GM18507 (cell line): ENCODE measurements at places on chromosomes 6 and 20.

- no peak for DNase-seq
These were observed 16.8 kb upstream of the MCM3 start for GRCh38 chr6:52301326-52301725.

DNA sequence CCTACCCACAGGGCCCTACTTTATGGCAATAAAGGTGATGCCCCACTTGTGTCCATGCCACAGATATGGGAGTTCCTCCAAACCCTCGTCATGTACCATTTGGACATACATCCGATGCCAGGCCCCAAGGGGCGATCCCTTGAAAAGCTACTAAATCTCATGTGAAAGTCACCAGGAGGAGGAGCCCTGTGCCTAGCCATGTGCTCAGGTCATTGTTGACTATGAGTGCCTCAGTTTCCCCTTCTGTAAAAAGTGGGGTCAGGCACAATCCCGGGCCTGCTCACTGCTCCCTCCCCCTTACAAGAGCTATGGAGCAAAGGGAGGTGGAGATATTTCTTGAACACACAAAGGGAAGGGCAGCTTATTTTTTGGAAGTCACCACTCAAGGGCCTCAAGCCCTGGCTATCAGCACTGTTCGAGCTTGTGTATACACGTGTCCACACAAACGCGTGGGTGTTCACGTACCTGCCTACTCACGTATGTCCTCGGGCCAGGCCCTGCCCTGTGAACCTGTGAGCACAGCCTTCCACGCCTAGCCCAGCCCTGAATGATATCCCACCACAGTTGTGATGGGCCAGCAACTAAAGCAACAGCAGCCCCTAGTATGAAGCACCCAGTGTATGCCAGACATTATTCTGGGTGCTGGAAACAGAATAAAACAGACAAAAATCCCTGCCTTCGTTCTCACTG, 1.9 kb downstream of the ACTL10 start:
- DNase-seq: no peak

DNA sequence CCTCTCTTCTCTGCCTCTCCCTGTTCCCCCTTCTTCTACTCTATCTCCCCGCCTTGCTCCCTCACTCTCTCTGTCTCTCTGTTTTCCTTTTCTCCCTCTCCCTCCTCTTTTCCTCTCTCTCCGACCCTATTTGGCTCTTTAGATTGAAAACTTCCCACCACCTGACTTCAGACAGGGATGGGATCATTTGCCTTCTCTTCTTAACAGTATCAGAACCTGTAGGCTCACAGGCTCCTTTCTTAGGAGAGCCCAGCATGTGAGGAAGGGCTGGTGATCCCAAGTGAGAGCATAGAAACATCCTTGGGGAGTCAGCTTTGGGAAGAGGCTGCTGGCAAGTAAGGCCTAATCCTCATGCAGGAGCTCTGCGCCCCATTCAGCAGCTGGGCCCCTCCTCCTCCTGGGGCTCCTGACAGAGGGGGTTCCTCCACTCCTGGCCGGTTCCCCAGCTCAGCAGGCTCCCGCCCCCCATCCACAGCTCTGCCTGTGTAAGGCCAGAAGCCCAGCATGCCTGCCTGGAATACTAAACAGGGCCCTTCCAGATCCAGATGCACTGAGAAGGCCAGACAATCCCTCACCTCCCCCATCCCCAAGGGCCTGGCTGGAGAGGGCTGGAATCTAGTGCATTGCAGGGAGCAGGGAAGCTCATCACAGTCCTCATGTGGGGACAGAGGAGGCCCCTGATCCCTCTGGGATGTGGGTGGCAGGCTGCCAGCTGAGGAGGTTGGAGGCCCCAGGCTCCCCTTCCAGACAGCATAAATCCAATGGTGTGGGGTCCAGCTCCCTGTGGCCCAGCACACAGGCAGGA, 93.4 kb downstream of the PTPRT start:
- no peak for DNase-seq

DNA sequence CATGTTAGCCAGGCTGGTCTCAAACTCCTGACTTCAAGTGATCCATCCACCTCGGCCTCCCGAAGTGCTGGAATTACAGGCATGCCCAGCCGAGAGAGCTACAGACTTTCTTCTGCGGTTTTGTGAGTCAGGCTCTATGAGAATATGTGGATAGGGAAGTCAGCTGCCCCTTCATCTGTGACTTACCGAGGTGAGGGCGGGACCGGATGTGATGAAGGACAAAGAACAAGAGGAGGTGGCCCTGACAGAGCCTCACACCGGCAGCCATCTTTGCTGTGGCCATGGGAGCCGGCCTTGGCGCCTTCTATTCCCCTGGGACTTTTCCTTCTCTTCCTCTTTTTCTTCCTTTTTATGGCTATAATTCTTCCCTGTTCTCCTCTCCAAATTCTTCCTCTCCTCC, 67.0 kb downstream of the IYD start:
- DNase-seq: no peak

DNA sequence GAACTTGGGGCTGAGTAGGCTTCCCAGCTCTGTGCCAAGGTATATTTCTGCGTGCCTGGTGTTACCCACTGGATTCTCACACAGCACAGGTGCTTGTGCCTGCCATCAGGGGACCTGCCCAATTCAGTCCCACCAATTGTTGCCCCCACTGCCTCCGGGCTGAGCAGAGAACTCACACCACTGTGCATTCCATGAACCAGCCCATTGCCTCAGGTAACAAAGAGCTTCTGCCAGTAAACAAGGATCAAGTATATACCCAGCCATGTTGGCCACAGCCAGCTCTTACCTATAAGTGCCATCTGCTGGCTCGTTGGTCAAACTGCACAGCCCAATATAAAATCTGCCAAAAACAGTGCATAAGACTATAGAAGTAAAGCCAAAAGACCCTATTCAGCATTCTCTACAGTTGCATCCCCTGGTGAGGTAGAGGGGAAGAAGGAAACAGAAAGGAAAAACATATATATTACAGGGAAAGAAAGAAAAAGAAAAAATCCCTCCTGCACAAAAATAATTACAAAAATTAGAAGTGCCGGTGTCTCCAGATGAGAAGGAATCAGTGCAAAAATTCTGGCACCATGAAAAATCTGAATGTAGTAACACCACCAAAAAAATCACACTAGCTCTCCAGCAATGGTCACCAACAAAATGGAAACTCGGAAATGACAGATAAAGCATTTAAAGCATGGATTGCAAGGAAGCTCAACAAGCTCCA, 241.4 kb downstream of the IBTK start:
- no peak for DNase-seq

DNA sequence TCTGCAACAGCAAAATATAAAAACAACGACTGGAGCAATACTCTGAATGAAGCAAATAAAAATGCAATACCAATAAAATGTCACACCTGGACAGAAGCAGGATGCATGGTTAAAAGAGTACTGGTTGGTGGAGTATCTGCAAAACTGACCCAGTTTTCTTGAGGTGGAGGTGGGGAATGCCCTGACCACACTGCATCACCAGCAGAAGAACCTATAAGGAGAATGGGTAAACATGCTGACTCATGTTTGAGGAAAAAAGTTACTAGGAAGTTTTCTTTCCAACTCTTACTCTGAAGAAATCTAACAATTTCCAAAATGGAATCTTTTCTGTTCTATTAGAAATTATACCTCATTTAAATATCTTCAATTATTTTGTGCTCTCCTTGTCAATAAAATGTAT, 43.6 kb downstream of the REPS1 start:
- no peak for DNase-seq

- DNase-seq: no peak
These were observed 294.3 kb downstream of the CDC5L start for GRCh38 chr6:44681761-44682160.

GRCh38 chr6:6736791-6737654, 148.5 kb downstream of the LY86 start:
- DNase-seq: no peak

- no peak for DNase-seq
These were observed 29.8 kb downstream of the APCDD1L start for GRCh38 chr20:58485393-58485792.

DNA sequence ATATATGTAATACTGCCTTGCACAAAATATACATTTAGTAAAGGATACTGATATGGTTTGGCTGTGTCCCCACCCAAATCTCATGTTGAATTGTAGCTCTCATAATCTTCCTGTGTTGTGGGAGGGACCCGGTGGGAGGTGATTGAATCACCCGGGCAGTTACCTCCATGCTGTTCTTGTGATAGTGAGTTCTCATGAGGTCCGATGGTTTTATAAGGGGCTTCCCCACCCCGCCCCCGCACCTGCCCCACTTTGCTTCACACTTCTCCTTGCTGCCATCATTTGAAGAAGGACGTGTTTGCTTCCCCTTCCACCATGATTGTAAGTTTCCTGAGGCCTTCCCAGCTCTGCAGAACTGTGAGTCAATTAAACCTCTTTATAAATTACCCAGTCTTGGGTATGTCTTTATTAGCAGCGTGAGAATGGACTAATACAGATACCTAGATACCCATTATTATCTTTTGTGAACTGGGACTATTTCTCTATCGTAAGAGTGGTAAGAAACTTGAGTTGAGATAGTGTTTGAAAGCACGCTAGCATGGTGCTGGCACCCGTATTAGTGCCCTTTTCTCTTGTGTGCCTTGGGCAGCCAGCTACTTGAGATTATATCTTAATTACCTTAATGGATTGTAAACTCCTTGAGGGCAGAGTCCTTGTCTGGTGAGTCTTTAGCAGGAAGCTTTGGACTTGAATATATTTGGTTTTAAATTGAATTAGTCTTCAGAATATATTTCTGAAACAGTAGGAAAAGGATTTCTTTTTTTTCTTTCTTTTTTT, 25.6 kb downstream of the TOP1 start:
- no peak for DNase-seq

DNA sequence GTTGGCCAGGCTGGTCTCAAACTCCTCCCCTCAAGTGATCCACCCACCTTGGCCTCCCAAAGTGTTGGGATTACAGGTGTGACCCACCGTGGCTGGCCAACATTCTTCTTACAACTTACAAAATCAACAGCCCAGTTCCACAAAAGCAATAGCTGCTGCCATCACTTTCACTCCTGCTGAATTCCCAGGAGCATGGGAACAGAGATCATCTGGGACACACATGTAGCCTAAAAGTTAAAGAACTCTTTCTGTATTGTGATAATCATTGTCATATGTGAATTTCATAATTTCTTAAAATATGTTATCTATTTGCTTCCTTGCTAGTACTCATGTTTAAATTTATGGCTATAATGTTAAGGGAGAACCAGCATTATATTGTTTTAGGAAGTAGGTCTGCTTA, 51.7 kb downstream of the NCOA6 start:
- DNase-seq: no peak

DNA sequence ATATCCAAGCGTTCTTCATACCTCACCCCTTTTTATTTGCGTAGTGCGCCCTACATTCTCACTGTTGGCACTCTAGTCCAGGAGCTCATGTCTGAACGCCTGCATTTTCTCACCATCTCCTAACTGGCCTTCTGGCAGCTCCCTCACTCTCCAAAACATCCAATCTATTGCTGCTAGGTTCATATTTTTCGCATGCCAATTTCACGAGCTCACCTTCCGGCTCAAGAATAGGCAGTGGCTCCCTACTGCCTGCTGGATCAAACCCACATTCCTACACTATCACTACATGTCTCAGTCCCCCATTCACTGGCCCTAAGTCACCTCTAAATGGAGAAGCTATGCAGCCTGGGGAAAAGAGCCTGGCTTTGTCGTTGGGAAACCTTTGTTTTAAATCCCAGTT, 115.0 kb downstream of the IPCEF1 start:
- DNase-seq: no peak

- no peak for DNase-seq
These were observed 15.0 kb downstream of the ESR1 start for GRCh38 chr6:151822252-151823111.

- DNase-seq: no peak
These were observed 311.9 kb upstream of the EPHA7 start for GRCh38 chr6:93731306-93731705.

DNA sequence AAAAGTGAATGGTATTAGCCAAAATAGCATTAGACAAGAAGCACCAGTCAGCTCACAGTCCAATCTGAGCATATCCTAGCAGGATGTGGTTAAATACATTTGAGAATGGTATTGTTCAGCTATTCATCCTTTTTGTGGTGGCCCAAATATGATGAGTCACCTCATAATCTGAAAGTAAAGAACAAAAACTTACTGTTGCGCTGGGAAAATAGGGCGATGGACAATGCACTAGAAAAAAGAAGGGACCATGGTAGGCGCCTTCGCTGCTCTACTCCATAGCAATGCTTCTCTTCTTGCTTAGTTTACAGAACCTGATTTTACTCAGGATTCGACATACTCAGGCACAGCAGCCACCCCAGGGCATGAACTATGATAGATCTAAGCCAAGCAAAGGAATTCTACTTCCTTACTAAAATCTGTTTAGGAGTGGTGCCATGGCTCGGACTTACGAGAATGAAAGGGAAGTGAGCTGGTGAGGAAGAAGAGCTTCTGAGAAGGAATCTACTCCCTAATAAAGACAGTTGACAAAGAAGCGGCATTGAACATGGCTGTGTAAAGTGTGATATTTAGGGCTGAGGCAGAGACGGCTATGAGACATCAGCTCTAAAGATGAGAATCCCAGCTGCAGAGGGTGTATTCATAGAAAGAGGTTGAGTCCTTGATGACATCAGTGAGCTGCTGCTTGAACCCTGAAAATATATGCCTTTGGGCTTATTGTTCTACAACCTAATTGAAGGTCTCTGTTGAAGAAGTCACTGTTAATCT, 16.6 kb upstream of the FBXO9 start:
- no peak for DNase-seq

- DNase-seq: no peak
These were observed 3.8 kb downstream of the TRAF3IP2 start for GRCh38 chr6:111601886-111602285.
